ENCODE measurements at places on chromosomes 16 and 17.

GRCh38 chr17:77394540-77395295 is 253.9 kb downstream of the SEC14L1 start:
- DNase-seq = no peak

DNA sequence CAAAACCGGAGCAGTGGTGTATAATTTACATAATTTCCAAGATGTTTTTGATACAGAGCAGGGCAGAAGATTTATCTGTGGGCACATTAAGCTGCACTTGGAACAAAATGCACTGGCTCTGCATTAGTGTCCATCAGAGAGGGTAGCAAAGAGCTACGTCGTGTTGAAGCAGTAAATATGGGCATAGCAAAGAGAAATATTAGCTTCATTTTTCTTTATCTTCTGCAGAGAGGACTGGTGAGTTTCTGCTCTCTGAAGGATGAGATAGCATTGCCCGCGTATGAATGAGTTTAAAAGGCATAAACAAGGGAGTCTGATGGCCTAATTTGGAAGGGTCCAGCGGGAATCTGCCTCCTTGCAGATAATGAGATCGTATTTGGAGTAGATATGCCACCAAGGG is 227.8 kb upstream of the CDH11 start:
- no peak for DNase-seq

DNA sequence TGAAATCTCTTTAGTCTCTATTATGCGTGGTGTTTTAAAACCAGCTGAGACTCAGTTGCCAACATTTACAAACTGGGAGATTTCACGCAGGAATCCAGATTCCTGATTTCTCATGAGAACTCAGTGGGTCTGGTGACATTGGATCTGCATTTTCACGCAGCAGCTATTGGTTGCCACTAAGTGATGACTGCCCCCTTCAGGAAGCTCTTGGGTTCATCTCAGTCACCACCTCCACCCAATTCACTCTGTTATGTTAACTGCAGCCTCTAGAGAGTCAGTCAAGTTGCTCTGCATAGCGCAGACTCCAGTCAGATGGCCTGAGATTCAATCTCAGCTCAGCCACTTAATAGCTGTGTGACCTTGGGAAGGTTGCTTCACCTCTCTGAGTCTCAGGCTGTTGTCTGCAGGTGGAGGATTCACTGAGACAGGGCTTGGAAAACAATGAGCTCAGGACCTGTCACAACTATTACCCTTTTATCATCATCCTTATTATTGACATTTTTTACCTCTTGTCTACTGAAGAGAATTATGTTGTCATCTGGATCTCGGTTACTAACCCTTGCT is 6.4 kb downstream of the SHISA9 start:
- DNase-seq = no peak

GRCh38 chr17:44941712-44942331 is 5.8 kb downstream of the KIF18B start:
- DNase-seq = no peak

GRCh38 chr17:30321314-30321713 is 12.5 kb downstream of the TMIGD1 start:
- no peak for DNase-seq

DNA sequence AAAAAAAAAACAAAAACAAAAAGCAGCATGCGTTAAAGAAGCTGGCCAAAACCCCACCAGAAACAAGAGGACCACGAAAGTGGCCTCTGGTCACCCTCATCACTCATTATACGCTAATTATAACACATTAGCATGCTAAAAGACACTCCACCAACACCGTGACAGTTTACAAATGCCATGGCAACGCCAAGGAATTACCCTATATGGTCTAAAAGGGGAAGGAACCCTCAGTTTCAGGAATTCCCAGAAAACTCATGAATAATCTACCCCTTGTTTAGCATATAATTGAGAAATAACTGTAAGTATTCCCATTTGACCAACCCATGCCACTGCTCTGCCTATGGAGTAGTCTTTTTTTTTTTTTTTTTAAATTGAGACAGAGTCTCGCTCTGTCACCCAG is 77.6 kb downstream of the EMP2 start:
- DNase-seq = no peak

DNA sequence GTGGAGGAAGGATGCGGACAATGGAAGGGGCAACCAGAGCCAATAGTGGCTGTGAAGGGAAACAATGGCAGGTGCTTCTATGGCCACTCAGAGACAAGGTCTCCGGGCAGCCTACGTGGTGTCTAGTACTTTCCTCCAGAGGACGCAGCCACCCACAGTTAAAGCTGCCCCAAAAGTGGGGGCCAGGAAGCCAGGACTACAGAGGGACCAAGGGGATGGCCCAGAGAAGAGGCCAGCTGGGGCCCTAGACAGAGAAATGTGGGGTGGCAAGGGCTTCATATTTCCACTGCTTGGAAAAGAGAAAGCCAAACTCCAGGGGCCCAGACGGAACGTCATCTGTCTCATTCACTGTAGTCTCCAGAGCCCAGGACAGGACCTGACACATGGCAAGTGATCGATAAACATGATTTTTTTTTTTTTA is 837 bp upstream of the PER1 start:
- no peak for DNase-seq

- DNase-seq = no peak
Observed at GRCh38 chr17:6756425-6757031, 682 bp downstream of the XAF1 start.

DNA sequence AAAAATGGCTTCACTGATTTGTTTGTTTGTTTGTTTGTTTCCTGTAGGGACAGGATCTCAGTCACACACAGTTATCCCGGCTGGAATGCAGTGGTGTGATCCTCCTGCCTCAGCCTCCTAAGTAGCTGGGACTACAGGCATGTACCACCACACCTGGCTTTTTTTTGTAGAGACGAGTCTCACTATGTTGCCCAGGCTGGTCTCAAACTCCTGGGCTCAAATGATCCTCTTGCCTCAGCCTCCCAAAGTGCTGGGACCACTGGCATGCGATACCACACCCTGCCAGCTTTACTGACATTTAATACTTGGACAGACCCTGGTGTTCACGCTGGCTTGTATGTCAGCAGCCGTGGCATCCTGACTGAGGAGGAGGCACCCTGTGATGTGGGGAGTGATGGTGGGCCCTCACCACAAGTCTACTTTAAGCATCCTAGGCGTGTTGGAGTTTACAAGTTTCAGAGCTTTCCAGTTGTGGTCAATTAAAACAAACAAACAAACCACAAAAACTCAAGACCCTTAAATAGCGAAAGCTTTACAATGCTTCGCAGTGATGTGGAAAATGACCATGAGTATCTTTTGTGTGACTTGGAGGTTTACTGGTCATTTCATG is 5.1 kb downstream of the ABCA3 start:
- DNase-seq = no peak

GRCh38 chr17:80783486-80783885 is 208.2 kb upstream of the CHMP6 start:
- no peak for DNase-seq

GRCh38 chr17:4560837-4561256 is 470 bp upstream of the GGT6 start:
- DNase-seq = no peak

- no peak for DNase-seq
Observed at GRCh38 chr16:88194397-88195268, 188.1 kb upstream of the ZNF469 start.

- DNase-seq = no peak
Observed at GRCh38 chr17:41844971-41845370, 7.3 kb downstream of the KLHL10 start.

DNA sequence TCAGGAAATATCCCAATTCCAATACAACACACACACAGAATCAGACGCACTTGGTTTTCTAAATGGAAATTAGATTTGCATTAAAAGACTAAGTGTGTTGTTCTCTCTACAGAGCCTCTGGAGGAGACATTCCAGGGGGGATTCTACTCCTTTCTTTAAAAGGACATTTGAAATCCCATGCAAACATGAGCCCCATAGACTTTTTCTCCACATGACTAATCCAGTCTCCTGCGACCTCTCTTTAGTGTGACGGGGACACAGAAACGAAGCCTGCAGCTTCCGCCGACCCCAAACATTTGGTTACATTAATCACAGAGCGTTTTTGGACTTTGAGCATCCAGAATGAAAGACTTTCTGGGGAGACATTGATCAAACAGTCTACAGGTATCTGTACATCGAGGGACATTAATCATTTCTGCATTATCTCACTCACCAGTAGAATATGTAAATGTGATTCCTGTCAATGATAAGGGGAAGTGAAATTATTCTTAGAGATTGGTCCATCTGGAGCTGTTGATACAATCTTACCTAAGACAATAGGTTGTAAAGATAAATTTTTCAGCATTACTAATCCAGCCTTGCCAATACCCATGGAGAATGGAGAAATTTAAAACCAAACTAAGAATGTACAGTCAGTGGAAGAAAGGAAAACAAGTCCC is 103.4 kb upstream of the IRX3 start:
- DNase-seq = no peak

GRCh38 chr16:6160303-6160702 is 1062.7 kb upstream of the EEF2KMT start:
- no peak for DNase-seq

DNA sequence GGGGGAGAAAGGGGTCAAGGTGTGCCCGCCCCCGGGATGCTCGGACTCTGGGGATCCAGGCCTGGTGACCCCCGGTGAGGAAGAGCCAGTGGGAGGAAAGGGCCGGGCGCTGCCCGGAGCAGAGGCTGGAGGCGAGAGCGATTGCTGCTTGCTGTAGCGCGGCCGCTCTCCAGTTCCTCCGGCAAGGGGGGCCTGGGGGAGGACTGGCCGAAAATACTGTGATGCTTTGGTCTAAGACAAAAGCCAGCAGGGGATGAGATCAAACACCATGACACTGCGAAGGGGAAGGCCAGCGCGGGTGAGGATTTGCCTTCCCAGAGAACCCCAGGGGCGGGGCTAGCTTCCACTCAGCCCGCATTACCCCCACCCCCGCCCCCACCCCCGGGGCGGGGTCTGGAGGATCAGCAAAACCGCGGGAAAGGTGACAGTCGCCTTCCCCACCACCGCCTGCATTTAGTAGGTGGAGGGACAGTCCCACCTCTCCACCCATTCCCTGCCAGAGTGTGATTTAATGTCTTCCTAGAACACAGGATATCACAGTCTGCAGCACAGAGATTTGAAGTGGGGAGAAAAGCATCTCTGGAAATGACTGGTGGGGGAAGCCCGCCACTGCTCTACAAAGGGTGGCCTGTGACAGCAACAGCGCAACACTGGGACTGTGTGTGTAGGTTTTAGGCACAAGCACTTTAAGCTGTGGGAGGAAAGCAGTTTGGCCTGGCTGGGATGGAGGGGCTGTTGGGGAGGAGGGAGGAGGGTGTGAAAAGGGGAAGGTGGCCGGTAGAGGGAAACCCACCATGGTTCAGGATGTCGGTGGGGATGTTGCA is 25.7 kb downstream of the MRC2 start:
- peak; percentile 59 for DNase-seq

- no peak for DNase-seq
Observed at GRCh38 chr17:17692353-17693252, 11.3 kb downstream of the RAI1 start.

- no peak for DNase-seq
Observed at GRCh38 chr16:11806721-11807120, 9.7 kb upstream of the ZC3H7A start.

- no peak for DNase-seq
Observed at GRCh38 chr16:28188085-28188916, 23.5 kb downstream of the XPO6 start.

GRCh38 chr17:10751563-10751962 is 21.7 kb upstream of the TMEM220 start:
- no peak for DNase-seq

GRCh38 chr17:81345228-81346089 is 49.8 kb upstream of the BAHCC1 start:
- peak; percentile 56 for DNase-seq

DNA sequence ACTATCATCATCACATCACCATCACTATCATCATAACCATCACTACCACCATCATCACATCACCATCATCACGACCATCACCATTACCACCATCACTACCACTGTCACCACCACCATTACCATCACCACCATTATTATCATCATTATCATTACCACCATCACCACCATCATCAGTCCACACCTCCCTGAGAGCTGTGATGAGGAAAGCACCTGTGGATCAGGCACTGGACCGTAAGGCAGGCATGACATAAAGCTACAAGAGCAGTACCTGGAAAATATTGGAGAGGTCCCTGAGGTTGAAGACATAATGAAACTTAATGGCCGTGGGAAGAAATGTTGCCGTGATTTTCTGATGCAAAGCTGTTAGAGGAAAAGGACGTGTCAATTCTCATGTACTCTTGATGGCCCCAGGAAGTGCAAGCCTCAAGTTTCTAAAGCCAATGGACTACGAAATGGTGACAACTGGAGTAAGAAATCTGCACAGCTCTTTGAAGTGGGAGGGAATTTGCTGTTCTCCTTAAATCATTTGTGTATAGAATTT is 98.4 kb downstream of the DNAH17 start:
- DNase-seq = no peak

DNA sequence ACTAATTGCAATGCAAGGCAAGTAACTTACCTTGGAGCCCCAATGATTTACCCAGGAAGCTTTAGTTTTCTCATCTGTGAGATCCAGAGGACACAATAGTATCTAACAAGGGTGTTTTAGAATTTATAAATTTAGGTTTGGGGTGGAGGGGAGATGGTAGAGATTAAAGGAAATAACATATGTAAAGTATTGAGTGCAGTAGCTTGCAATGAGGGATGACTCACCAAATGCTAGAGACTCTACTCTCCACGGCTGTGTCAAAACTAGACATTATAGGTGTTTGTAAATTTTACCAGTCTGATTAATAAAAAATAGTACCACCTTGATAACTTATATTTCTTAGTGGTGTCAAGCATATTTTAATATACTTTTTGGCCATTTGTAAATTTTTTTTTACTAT is 3.7 kb upstream of the ABCA9 start:
- DNase-seq = no peak

DNA sequence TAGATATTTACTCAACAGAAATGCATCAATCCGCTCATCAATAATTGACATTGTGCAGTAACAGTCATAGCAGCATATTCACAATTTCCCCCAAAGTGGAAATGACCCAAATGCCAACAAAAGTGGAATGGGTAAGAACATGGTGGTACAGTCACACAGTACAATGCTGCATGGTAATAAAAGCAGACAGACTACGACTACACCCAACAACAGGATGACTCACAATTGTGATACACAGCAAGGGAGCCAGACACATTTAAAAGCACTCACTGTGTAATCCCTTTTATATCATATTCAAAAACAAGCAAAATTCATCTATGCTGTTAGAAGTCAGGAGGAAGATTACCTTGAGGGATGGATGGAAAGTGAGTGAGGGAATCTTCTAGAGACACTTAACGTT is 76.5 kb upstream of the NUDT7 start:
- no peak for DNase-seq

- DNase-seq = no peak
Observed at GRCh38 chr17:73341350-73342049, 29.7 kb upstream of the CDC42EP4 start.

GRCh38 chr16:27328937-27329336 is 15.2 kb downstream of the IL4R start:
- DNase-seq = no peak

DNA sequence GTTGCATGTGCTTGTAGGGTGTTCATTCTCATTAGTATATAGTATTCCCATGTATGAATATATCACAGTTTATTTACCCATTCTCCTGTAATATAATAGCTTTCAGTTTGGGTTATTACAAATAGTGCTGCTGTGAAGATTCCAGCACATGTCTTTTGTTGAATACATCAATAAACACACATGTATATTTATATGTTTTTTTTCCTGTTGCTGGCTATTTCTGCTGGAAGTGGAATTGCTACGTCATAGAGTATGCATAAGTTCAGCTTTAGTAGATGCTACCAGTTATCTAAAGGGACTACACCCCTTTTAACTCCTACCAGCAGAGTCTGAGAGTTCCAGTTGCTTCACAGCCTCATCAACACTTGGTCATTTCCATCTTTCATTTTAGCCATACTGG is 52.3 kb upstream of the SCNN1B start:
- DNase-seq = no peak

- no peak for DNase-seq
Observed at GRCh38 chr17:40436636-40437035, 6.6 kb upstream of the IGFBP4 start.
